Mesenteric fat pad (tissue), 1 donor: ENCODE measurements at places on chromosomes 1 and 21. TPM values are rescaled to one million over a fixed set of nuclear protein-coding genes. Genes with fewer than 3 reads are reported as not detected.

AADACL4 gene
- total RNA-seq, result not detected

- DNase-seq, result no peak
Measured at GRCh38 chr1:54413732-54414131, 7.5 kb upstream of the SSBP3 start.

CGN gene
- 0.13 TPM for total RNA-seq

NEK2 gene
- not detected for total RNA-seq

DNA sequence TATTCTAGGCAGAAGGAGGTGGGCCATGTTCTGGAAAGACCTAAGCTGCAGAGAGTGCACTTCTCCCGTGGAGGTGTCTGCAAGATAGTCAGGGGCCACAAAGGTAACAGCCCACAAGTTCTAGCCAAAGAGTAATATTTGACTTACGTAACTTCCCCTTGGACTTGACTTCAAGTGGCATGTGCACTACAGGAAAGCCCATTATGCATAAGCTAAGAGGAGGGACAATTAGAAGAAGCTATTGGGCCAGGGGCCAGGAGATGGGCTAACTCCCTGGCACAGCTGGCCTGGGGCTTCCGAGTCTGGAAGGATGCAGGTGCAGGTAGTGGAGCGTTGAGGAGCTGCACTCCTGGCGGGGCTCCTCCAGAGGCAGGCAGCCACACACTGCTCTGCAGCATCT is 58.3 kb downstream of the ERG start:
- DNase-seq, result no peak

GRCh38 chr1:32962248-32962896 is 2.2 kb downstream of the RNF19B start:
- no peak for DNase-seq

- DNase-seq, result no peak
Measured at GRCh38 chr1:25858494-25858893, 763 bp downstream of the AUNIP start.

S100A14 gene
- total RNA-seq, result 0.35 TPM

MRPL39 gene
- 22.8 TPM for total RNA-seq

DNA sequence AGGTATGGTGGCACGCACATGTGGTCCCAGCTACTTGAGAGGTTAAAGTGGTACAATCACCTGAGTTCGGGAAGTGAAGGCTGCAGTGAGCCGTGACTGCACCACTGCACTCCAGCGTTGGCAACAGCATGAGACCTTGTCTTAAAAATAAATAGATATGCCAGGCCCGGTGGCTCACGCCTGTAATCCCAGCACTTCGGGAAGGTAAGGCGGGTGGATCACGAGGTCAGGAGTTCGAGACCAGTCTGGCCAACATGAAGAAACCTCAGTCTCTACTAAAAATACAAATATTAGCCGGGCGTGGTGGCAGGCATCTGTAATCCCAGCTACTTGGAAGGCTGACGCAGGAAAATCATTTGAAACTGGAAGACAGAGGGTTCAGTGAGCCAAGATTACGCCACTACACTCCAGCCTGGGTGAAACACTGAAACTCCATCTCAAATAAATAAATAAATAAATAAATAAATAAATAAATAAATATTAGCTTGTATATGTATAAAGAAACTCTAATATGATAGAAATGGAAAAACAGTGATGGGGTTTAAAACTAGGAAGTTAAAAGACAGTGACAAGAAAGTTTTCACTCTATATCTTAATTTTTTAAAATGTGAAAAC is 18.8 kb downstream of the GATAD2B start:
- DNase-seq, result no peak

LRRC71 gene
- total RNA-seq, result 0.32 TPM

CHD5 gene
- 0.13 TPM for total RNA-seq

GJA4 gene
- total RNA-seq, result 26.4 TPM

DNA sequence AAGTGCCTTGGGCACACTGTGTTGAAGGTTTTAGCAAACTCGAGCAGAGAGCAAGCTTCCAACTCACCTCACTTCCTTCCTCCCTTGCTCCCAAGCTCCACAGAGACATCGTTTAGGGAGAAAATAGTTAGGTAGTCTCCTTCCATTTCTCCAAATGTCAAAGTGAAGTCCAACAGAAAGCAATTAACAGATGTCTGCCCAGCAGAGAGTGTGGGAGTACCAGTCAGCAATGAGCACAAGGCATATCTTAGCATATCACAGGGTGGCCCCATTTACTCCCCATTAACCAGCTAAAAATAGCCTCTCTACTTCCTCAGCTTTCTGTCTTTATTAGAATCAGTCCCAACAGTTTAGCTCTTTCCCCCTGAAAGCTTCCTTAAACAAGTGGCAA is 334.2 kb upstream of the CAMK1G start:
- no peak for DNase-seq

DNA sequence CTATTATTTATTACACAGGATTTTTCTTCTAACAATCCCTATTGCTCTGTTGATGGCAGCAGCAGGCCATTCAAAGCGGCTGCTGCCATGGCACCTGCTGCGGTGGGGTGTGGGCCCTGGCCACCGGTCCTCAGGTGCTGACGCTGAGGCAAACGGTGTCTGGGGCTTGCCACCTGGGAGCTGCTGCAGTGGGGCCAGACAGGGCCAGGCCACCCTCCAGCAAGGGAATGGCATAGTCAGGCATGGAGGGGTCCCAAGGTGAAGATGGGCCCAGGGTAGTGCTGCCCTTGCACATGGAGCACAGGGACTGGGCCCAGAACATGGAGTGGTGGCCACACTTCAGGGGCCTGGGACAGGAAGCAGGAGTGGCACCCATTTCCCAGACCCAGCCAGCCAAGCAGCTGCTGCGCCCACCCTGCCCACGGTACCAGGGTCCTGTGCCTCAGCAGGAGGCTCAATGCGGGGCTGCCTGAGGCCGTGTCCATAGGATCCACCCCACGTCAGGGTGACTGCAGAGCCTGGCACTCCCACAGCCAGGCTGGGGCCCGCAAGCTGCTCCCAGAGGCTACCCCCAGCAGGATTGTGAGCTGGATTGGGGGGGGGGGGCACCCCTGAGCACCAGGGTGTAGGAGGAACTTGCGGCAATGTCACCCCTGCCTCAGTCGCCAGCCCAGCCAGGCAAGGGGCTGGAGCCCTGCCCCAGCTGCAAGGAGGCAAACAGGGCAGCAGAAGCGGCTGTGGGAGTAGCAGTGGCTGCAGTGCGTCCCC is 53.9 kb upstream of the KRTAP11-1 start:
- no peak for DNase-seq

CD244 gene
- 0.39 TPM for total RNA-seq

DNA sequence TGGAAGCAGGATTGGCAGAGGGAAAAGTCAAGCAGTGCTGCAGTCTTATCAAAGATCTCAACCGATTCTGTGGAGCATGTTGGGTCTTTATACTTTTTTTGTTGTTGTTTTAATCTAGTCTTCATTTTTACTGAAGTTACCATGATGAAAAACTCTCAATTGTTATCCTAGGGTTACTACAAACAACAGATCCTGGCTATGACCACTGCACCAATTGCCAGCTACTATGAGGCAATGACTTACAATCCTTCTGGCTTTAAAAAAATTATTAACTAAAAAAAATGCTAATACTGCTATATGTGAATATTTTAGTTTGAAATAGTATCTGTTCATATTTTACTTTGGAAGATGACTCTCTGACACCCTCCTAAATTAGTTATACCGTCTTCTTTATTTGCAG is 145.9 kb downstream of the CNIH3 start:
- no peak for DNase-seq

DNA sequence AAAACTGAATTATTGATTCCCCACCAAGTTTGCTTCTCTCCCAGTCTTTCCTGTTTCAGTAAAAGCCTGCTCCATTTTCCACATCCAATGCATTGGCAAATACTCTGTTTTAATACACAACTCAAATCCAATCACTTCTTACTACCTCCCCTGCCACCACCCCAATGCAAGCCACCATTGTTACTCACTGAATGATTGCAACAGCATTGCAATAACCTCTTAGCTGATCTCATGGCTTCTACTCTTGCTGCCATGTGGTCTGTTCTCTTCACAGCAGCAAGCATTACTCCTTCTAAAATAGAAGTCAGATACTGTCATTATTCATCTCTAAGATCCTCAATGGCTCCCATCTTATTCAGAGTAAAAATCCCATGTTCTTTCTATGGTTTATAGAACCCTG is 123.4 kb downstream of the ATP6V1G3 start:
- no peak for DNase-seq

- no peak for DNase-seq
Measured at GRCh38 chr1:154593390-154593789, 14.6 kb downstream of the ADAR start.

DNA sequence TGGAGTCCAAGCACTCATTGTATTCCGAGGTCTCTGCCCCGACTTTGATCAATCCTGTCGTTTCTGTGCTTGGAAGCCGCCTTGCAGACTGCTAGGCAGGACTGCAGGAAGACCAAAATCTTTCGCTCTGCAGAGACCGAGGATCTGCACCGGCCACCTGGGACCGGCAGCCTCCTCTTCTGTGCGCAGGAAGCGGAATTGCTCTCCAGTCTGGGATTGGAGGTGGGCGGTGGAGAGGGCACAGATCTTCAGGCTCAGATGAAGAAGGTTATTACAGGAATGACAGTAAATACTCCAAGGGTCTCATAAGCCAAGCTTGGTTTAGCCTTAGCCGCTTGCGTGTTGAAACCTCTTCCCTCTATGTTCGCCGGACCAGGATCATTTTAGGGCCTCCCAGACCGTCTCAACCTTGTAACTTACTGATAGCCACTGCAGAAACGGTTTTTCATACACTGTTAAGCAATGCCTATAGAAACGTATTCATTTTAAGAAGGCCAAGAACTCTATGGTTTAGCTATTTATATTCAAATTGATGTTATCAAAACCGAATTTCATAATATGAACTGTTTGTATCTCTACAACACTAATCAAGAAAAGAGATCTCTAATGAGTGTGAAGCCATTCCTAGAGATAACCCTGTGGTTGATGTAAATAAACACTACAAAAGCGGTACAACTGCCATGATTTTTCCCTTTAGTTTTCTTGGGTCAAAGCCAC is 1.1 kb downstream of the MIA3 start:
- DNase-seq, result no peak

GRCh38 chr1:46960250-46960649 is 19.0 kb upstream of the CYP4A11 start:
- DNase-seq, result no peak

- no peak for DNase-seq
Measured at GRCh38 chr1:66478116-66478515, 55.8 kb upstream of the SGIP1 start.

DNA sequence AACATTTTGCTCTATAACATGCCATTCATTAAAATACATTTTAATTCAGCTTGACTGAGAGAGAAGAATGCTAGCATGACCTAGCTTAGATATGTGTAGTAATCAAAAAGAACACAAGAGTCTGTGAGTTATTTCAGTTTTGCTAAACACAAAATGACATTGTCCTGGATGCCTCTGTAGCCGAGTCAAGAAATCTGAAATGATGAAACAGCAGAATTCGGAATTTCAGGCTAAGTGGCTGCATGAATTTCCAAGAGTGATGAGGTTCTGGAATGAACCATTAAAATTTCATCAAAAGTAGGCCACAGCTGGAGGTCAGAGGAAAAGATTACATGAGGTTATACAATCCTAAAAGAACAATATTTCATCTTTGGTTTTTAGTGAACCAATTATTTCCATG is 79.1 kb upstream of the CXADR start:
- no peak for DNase-seq

DNA sequence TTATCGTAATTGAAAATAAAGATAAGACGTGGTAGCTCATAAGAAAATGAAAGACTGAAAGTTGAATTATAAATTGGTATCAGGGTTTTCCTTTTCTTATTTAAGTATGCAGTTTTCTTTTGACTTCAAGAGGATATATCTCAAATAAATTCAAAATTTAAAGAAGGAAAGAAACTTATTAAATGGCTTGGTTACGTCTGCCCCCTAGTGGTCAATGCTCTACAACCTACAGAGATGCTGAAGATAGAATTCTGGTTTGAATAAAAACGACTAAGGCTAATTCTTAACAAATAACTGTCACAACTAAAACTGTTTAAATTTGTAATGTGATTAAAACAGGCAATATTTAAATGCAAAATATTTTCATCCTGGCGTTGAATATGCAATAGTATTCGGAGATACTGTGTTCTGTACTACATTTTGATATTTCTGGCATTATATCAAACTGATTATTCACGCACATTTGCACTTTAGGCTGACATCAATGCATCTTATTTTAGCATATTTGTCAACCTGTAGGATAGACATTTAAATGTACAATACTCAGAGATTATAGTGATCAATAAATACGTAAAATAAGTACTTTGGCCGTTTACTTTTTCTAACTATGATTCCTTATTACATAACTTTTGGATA is 26.8 kb downstream of the IFI44 start:
- no peak for DNase-seq

DNA sequence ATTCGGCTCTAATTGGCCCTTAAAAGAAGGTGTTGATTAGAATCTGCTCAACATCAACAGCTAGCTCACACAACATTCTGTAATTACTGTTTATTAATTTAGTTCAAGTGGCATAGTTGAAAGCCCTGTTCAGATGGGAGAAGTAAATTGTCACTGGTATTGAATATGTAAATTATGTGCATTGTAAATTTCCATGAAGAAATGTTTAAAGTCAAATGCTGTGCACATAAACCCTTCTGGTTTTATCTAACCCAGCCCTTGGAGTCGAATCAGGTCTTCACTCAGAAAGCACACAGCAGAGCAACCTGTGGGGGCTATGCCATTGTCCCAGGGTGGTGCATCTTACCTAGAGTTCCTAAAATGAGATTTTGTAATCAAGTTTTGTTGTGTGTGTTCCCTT is 65.4 kb upstream of the LMO4 start:
- no peak for DNase-seq

RNU1-2 gene
- 6,165 TPM for total RNA-seq

GRCh38 chr1:42504535-42505128 is 41.5 kb downstream of the CCDC30 start:
- no peak for DNase-seq
